ENCODE measurements at places on chromosomes 5 and 9. TPM values are rescaled to one million over a fixed set of nuclear protein-coding genes. Genes with fewer than 3 reads are reported as not detected.

The CLIC3 gene
- 4.5 TPM for total RNA-seq

The CD180 gene
- not detected for total RNA-seq

The NIPBL gene
- total RNA-seq: 48.1 TPM

The PLPP6 gene
- 7.2 TPM for total RNA-seq

The ZNF483 gene
- not detected for total RNA-seq

The CORO2A gene
- 18.9 TPM for total RNA-seq

DNA sequence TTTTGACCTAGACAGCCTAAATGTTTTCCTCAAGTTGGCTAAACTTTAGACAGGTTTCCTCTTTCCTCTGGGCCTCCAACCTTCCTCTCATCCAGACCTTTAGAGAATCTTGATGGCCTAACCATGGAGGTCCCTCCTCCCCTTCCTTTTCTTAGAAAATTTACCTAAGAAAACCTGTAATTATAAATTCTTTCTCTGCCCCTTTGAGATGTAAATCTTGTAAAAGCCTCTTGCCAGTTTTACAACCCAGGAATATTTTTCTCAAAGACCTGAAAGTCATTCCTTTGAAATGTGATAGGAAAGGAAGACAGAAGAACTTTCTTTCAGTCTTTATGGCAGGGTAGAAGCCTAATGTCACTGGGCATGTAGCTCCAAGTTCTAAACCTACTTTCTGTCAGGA lies 1752.6 kb upstream of the C9orf72 start:
- no peak overlapping the region for H3K4me3 ChIP-seq
- H3K27ac ChIP-seq: no peak overlapping the region
- H3K27me3 ChIP-seq: no peaks in the 10 kb centered on the region
- no peak for DNase-seq
- no peaks in the 10 kb centered on the region for H3K36me3 ChIP-seq

- no peak overlapping the region for H3K4me3 ChIP-seq
- H3K27ac ChIP-seq: peak overlapping the region; percentile 91
- no peaks in the 10 kb centered on the region for H3K27me3 ChIP-seq
Measured at GRCh38 chr5:143673676-143674468, 138.1 kb upstream of the HMHB1 start.

GRCh38 chr9:91809581-91810285 lies 140.3 kb downstream of the ROR2 start:
- no peaks in the 10 kb centered on the region for H3K27me3 ChIP-seq
- no peaks in the 10 kb centered on the region for H3K4me1 ChIP-seq

DNA sequence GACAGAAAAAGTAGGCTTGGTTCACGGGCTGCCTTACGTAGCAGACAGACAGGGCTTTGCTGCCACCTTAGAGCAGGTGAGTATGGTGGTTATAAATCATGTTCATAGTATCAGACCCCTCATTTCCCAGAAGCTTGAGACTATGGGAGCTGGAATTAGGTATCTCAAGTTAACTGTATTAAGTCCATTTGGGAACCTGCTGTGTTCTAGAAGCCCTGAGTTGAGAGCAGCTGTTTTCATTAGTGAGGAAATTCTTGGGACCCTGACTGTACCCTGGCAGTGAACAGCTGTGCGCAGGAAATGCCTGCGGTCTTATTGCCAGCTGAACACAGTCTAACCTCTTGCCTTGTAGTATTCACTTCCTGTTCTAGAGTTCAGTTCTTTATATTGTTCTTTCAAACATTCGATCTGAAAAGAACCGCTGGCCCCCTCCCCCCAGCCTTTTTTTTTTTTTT lies 29.8 kb downstream of the UGCG start:
- H3K27me3 ChIP-seq: no peaks in the 10 kb centered on the region
- no peaks in the 10 kb centered on the region for H3K36me3 ChIP-seq
- H3K27ac ChIP-seq: no peak overlapping the region

- H3K27me3 ChIP-seq: no peaks in the 10 kb centered on the region
- H3K4me3 ChIP-seq: no peak overlapping the region
- no peaks in the 10 kb centered on the region for H3K36me3 ChIP-seq
- no peaks in the 10 kb centered on the region for H3K4me1 ChIP-seq
Measured at GRCh38 chr5:175816348-175816747, 55.0 kb upstream of the CPLX2 start.

DNA sequence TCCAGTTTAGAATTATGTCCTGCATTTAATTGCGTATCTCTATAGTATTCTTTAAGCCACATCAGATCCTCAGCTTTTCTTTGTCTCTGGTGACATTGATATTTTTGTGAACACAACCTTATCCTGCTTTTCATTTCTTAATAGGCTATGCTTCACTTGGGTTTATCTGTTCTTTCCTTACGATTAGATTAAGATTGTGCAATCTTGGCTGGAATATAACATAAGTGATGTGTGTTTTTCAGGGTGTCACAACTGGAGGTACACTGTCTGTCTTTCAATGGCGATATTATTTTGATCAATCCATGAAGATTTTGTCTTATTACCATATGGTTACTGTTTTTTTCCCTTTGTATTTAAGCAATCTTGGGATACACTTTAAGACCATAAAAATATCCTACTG lies 23.6 kb downstream of the NAA35 start:
- H3K4me1 ChIP-seq: no peaks in the 10 kb centered on the region
- H3K27ac ChIP-seq: no peak overlapping the region
- no peaks in the 10 kb centered on the region for H3K27me3 ChIP-seq
- no peak for DNase-seq

DNA sequence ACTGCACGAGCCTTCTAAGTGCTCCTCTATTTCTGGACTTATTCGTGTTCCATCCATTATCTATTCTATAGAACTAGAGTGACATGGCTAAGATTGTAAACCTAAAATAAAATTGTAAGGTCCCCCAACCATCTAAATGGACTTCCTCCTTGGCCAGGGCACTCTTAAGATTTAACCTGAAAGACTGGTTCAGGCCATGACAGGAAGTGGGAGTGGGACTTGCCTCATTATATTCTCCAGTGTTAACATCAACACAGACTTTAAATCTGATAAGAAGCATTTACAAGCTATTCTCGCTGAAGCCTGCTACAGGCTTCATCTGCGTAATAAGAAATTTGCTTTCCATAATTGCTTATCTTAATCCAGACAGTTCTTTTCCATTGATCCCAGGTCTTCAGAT lies 117.0 kb downstream of the SSBP2 start:
- H3K36me3 ChIP-seq: no peaks in the 10 kb centered on the region
- no peak overlapping the region for H3K27ac ChIP-seq
- H3K4me3 ChIP-seq: no peak overlapping the region
- no peaks in the 10 kb centered on the region for H3K27me3 ChIP-seq
- H3K4me1 ChIP-seq: no peaks in the 10 kb centered on the region

DNA sequence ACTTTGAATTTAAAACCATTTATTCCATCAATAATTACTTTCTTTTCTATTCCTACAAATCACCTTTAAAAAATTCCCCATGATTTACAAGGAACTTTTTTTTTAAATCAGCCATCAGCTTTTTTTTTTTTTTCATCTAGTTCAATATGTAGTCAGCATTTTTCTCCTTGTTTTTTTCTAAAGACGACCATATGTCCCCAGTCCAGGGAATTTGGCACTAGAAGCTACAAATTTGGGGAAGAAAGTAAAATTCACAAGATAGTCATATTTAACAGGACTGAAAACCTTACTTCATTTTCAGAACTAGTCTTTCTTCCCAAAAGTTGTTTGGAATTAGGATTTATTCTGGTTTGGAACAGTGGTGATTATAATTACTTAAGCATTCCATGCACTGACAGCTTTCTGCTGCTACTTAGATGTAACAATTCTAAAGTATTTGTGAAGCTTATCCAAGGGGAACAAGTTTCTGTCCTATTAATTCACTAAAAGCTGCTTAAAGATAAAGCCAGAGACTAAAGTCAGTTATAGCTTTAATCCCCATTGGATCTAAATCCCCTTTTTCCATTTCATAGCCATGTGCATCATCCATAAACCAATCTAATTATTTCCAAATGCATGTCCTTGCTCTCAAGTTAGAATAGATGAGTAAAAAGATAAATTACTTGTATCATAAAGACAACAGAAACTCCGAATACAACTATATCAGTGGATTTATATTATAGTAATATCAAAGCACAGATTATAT lies 7.4 kb upstream of the SNCAIP start:
- H3K27ac ChIP-seq: no peak overlapping the region
- no peaks in the 10 kb centered on the region for H3K4me1 ChIP-seq
- no peak for DNase-seq
- H3K4me3 ChIP-seq: no peak overlapping the region
- no peaks in the 10 kb centered on the region for H3K36me3 ChIP-seq

- no peak for DNase-seq
- H3K4me1 ChIP-seq: 0 out of 2 replicates have a peak, but pooled peaks cover 16% of the 10 kb centered on the region
- no peaks in the 10 kb centered on the region for H3K27me3 ChIP-seq
- H3K4me3 ChIP-seq: peak overlapping the region; percentile 79
- peaks cover 1% of the 10 kb centered on the region for H3K36me3 ChIP-seq
Measured at GRCh38 chr5:31530541-31531265, 1.2 kb downstream of the DROSHA start.

GRCh38 chr9:8486095-8486494 lies 686.5 kb upstream of the DMAC1 start:
- H3K4me1 ChIP-seq: no peaks in the 10 kb centered on the region

Data from Caco-2 (cell line).